ENCODE measurements at places on chromosomes 1 and 21.

GRCh38 chr1:43204394-43204793 is 32.3 kb downstream of the CFAP57 start:
- DNase-seq = no peak

GRCh38 chr1:29631361-29631760 is 395.0 kb downstream of the PTPRU start:
- DNase-seq = no peak

DNA sequence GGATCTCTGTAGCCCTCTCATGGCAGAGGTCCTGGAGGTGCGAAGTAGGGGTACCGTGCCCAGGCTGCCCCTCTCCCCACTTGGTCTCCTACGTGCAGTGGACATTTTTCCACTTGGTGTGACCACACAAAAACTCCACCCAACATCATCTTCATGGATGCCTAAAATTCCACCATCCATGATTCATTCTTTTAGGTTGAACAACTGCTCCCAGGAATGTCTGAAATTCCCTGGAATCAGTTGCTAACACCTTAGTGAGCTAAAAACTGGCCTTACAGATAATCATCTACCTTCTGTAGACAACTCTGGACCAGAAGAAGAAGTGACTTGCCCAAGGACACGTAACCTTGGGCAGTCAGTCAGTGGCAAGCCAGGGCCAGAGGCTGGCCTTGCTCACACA is 32.1 kb upstream of the CLIC4 start:
- DNase-seq = no peak

DNA sequence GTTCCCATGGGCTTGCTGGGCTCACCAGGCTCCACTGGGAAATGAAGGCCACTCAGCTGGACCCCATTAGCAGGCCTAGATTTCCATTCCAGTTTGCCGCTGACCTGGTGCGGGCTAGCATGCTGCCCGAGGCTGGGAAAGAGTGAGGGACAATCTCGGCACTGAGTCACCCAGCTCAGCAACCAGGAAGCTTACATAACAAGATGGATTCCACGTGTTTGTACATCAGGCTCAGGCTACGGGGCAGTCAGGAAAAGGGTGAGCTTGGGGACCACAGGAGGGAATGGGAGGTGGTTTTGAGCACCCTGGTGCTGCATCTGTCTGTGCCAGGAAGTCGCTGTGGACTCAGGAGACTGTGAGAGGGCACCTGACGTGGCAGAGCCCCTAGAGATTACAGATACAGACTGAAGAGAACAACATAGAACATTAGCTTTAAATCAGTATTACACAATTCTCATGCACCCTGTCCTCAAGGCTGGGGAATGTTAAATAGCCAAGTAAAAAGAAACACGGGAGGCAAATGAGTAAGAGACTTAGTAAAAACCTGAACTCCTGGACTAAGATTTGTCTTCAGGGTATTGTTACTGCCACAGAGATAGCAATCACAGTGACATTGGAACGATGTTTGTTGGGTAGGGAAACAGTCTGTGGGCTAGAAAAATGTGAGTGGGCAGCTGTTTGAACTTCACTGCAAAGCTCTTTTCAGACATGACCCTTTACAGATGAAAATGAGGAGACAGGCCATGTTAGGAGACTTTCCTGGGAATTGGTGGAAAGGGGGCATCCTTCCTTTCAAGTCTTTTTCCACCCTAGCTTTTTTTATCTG is 51.1 kb downstream of the GLUL start:
- DNase-seq = no peak

DNA sequence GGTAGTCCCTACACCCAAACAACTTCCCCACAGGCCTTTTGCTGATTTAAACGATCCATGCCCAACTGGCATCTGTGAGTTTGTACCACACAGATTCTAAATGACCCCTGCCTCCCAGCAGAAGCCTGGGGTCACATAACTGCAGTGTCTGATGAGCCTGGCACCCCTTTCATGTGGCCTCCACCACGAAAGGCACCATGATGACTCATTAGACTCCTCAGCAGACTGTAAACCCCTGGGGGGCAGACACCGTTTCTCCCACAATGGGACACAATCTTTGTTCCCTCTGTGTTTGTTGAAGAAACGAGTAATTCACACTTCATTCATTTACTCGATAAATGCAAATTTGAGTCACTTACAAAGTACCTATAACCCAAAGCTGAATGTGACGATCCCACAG is 81.6 kb downstream of the CCDC185 start:
- no peak for DNase-seq
